ENCODE measurements at places on chromosomes 11 and 22.

DNA sequence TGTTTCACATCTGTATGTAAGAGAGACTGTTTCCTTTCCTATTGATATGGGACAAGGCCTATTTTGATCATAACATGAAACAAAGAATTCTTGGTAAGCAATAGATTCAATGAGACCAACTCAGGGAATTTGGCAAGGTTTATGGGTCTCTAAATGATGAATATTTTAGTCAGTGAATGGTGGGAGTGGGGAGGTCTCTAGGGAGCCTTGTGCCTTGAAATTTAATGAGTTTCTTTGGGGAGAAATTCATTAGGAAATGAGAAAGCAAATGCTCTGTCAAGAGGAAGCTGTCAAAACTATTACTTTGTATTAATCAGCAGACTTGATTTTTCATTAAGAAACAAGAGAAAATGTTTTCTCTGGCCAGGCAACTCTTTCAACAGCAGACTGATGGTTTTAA, 921.7 kb upstream of the API5 start:
- no peak for DNase-seq

GRCh38 chr11:9150926-9151325, 59.5 kb upstream of the SCUBE2 start:
- DNase-seq, result no peak

GRCh38 chr11:113162592-113162962, 151.8 kb upstream of the TTC12 start:
- no peak for DNase-seq

DNA sequence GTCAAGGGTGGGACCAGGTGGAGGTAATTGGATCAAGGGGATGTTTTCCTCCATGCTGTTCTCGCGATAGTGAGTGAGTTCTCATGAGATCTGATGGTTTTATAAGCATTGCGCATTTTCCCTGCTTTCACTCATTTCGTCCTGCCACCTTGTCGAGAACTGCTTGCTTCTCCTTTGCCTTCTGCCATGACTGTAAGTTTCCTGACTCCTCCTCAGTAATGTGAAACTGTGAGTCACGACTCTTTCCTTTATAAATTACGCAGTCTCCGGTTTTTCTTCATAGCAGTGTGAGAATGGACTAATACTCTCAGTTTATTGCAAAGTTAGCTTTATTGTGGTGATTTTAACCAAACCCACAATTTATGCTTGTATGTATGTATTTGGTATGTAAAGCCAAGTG, 878.5 kb upstream of the ANO3 start:
- DNase-seq, result no peak

GRCh38 chr11:92277871-92278270, 53.3 kb downstream of the FAT3 start:
- DNase-seq, result no peak

GRCh38 chr11:57842873-57843272, 81.3 kb downstream of the CTNND1 start:
- DNase-seq, result no peak

- no peak for DNase-seq
Observed at GRCh38 chr11:16278979-16279378, 77.4 kb downstream of the SOX6 start.

DNA sequence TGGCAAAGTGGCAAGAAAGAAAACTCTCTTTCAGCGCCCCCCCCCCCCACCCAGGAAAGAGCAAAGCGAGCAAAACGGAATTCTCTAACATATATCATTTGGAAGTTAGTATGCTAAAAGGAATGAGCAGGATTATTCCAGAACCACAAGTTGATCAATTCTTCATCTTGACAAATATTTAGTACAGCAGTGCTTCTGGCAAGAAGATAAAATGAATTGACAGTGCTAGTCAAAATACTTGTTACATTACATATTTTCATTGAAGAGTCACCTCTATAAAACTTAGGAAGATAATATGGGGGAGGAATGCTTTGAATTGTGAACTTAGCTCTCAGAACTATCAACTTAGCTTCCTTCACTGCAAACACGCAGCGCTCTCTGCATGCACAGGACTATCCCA, 377.4 kb downstream of the DYNC2H1 start:
- no peak for DNase-seq

DNA sequence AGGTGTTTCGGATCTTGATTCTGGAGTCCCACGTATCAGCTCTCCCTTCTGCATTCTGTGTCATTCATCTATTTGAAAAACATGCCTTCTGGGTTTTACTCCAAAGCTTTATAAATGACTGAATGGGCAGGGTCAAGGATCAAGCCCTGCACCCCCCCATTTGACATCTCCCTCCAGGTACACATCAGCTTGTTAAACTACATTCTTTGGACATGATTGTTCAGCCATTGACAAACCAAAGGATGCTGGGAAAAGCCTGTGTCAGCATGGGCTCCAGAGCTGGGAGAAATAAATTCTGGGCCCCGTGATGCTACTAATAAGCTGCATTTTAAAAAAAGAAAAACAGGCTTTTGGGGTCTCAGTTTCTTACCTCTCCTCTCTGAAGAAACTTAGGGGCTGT, 103.7 kb downstream of the DSCAML1 start:
- DNase-seq, result no peak

DNA sequence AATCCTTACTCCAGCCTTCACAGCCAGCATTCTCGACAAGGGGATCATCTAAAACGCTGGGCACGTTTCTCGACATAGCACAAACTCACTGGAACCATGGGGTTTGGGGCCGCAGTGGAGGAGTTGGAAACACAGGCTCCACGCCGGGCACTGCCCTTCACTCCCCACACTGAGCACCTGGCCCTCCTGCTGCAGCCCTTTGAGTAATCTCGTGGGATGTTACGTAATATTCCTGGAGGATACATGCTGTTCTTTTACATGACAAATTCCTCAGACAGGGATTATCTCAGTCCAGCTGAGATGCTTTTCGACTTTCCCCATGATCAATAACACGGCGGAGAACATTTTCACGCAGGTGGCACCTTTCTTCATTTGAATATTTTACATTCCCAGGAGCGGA, 408.0 kb downstream of the SHANK2 start:
- DNase-seq, result no peak

DNA sequence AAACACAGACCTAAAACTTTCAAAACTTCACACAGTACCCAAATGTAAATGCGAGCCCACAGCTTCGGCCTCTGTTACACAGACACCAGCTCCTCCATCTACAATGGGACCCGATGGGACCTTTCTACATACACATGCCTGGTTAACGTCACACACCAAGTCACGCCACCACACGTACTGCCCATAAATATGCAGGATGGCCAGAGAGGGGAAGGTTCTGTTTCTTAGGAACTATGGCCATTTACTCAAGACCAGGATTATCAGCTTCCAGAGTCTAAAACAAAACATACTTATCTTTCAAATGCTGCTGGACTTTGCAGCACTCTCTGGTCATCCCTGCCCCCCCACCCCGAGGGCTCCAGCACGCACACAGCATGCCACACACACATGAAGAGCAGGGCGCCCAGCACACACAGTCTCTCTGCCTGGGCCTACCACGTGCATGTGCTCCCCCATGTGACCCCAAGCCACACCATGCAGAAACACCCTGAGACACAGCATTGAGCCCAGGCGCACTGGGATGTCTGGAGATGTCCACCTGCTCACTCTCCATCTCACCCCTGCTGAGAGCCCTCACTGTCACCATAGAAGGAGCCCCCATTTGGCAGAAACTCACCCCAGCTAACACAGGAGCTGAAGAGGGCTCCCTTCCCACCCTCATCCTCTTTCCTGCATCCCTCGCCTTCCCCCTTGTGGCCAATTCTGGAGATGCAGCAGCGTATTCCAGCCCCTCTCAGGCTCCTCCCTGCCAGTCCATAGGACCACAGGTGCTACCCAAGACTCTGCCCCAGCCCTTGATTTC, 61.8 kb downstream of the SLC22A12 start:
- peak; percentile 79 for DNase-seq

DNA sequence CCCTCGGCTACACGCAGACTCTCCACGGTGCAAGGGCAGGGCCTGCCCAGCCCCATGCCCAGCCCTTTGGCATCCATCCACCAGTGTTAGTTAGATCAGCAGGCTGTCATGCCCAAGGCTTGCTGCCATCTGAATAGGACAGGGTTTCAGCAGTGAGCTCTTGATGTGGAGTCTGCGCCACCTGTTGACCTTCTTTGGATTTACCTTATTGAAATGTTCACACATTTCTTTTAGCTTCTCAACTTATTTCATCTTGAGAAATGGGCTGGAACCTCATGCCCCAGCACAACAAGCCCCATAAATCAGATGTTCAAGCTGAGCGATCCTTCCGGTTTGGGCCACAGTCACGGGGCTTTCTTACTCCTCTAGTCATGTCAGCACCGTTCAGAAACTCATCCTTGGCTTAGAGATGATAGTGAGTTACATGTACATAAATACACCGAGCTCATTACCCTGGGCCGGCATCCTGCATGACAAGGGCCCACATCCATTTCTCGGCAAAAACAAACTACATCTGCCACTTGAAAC, 61.7 kb downstream of the PARVB start:
- DNase-seq, result no peak

DNA sequence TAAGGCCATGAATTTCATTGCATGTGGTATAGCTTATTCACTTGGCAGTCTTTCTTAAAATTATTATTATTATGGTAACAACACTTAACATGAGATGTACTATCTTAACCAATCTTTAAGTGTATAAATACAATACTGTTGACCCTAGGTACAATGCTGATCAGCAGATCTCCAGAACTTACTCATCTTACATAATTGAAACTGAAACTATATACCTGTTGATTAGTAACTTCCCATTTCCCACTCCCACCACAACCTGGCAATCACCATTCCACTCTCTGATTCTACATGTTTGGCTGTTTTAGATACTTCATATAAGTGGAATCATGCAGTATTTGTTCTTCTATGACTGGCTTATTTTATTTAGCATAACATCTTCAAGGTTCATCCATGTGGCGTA, 150.2 kb upstream of the POU2AF2 start:
- no peak for DNase-seq

- DNase-seq, result no peak
Observed at GRCh38 chr11:48028914-48029680, 48.7 kb downstream of the PTPRJ start.

DNA sequence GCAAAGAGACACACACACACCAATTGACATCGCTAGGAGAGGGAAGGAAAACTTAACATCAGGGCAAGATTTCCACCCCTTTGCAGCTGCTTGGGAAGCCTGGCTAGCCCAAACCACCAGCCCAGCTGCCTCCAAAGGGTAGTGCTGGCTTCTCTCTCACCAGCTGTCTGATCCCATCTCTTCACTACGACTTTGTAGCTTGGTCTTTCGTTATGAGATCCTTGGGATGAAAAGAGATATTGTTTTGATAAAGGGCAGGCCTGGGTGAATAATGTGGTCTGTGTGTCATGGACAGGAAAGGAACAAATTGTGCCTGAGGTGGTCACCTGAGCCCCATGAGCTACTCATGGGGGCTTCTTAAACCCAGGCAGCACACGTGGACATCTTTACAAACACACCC, 101.9 kb downstream of the ARL14EP start:
- DNase-seq, result no peak

Data from activated CD4-positive, alpha-beta T cell treated with anti-CD3 and anti-CD28 coated beads for 24 hours (primary cell).